ENCODE measurements at places on chromosomes 16 and 17. TPM values are rescaled to one million over a fixed set of nuclear protein-coding genes. Genes with fewer than 3 reads are reported as not detected.

DNA sequence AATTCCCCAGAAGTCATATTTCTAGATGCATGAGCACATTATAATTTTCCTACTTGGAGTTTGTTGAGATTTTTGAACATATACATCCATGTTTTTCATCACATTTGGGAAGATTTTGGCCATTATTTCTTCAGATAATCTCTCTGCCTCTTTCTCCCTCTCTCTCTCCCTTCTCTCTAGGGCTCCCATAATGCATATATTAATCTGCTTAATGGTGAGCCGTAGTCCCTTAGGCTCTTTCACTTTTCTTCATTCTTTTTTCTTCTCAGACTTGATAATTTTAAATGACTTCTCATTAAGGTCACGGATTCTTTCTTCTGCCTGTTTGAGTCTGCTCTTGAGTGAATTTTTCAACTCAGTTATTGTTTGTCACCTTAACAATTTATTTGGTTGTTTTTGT is 101.5 kb downstream of the IRX3 start:
- no peak for DNase-seq
- no peak overlapping the region for H3K4me3 ChIP-seq
- H3K27ac ChIP-seq = no peak overlapping the region
- no peaks in the 10 kb centered on the region for H3K27me3 ChIP-seq
- H3K4me1 ChIP-seq = no peaks in the 10 kb centered on the region
- no peaks in the 10 kb centered on the region for H3K36me3 ChIP-seq

- no peak overlapping the region for H3K4me3 ChIP-seq
- H3K36me3 ChIP-seq = no peaks in the 10 kb centered on the region
- DNase-seq = no peak
- no peaks in the 10 kb centered on the region for H3K4me1 ChIP-seq
- H3K27me3 ChIP-seq = no peaks in the 10 kb centered on the region
Measured at GRCh38 chr17:81128774-81129173, 36.5 kb upstream of the PVALEF start.

GRCh38 chr17:72710202-72710601 is 382.3 kb downstream of the SLC39A11 start:
- no peak overlapping the region for H3K27ac ChIP-seq
- no peak for DNase-seq
- no peaks in the 10 kb centered on the region for H3K27me3 ChIP-seq
- H3K4me3 ChIP-seq = no peak overlapping the region
- no peaks in the 10 kb centered on the region for H3K4me1 ChIP-seq
- no peaks in the 10 kb centered on the region for H3K36me3 ChIP-seq

DNA sequence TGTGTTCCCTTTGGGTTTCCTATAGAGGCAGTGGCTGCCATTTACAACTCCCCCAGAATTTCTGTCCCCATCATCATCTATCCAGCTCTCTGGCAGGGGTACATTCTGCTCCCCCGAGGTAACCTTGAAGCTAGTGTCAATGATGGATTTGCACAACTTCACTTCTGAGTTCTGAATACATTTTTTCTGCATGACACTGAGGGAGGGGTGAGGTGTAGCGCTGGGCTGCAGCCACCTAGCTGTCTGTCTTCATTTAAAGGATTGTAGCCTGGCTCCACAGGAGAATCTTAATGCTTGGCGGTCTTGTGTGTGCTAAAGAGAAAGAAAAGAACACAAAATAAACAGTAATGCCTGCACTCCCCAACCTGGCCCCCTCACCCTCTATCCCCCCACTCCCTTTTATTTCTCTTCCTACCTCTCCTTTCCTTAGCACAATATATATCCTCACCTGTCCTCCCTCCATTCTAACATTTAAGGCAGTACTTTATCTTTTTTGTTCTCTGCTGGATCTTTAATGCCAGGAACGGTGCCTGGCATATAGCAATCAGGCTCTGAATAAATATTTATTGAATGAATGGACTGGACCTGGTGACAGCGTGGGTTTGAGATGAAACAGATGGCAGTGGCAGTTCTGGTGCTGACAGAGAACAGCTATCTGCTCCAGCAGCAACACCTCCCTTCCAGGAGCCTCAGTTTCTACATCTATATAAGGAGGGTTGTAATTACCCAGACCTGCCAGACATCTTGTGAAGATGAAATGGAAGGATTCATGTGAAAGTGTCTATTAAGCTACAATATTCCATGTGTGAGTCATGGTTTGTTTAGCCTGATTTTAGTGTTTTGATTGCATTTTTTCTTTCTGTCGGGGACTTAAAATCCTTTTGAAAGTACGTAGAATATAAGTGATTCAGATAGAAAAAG is 163.5 kb upstream of the CDH11 start:
- no peak overlapping the region for H3K4me3 ChIP-seq
- DNase-seq = peak; percentile 65
- no peaks in the 10 kb centered on the region for H3K4me1 ChIP-seq
- H3K36me3 ChIP-seq = no peaks in the 10 kb centered on the region
- no peak overlapping the region for H3K27ac ChIP-seq

GRCh38 chr17:35210741-35211140 is 16.5 kb upstream of the SLC35G3 start:
- no peak for DNase-seq
- no peak overlapping the region for H3K27ac ChIP-seq
- H3K27me3 ChIP-seq = no peaks in the 10 kb centered on the region
- H3K36me3 ChIP-seq = no peaks in the 10 kb centered on the region

GRCh38 chr17:44362459-44362948 is 1.1 kb downstream of the FAM171A2 start:
- H3K36me3 ChIP-seq = no peaks in the 10 kb centered on the region
- H3K4me3 ChIP-seq = peak overlapping the region; percentile 67
- no peak for DNase-seq
- peaks cover 19% of the 10 kb centered on the region for H3K4me1 ChIP-seq

GRCh38 chr17:77613627-77614026 is 344.9 kb upstream of the TNRC6C start:
- no peak overlapping the region for H3K27ac ChIP-seq
- DNase-seq = no peak
- no peaks in the 10 kb centered on the region for H3K4me1 ChIP-seq
- H3K4me3 ChIP-seq = no peak overlapping the region

DNA sequence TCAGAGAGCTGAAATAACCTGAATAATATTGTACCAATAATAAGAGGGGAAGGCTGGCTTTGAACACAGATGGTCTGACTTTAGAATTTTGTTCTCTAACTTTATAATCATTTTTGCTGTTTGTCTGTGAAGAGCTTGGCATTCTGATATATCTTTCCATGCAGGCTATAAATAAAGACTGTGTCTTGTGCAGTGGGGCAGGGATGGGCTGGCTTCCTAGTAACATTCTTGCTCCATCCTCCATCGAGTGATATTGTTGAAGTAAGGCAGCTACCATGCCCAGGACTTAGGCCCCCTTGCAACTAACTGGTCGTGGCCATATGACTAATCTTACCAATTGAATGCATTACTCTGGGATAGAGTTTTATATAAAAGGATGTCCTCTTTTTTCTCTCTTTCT is 234.7 kb upstream of the IRX3 start:
- H3K4me3 ChIP-seq = no peak overlapping the region
- H3K27me3 ChIP-seq = no peaks in the 10 kb centered on the region
- H3K4me1 ChIP-seq = peaks cover 8% of the 10 kb centered on the region
- no peak overlapping the region for H3K27ac ChIP-seq
- no peaks in the 10 kb centered on the region for H3K36me3 ChIP-seq

GRCh38 chr17:64443086-64443760 is 5.7 kb upstream of the MILR1 start:
- H3K36me3 ChIP-seq = no peaks in the 10 kb centered on the region
- H3K4me3 ChIP-seq = no peak overlapping the region
- no peak for DNase-seq
- H3K27ac ChIP-seq = no peak overlapping the region
- no peaks in the 10 kb centered on the region for H3K27me3 ChIP-seq

DNA sequence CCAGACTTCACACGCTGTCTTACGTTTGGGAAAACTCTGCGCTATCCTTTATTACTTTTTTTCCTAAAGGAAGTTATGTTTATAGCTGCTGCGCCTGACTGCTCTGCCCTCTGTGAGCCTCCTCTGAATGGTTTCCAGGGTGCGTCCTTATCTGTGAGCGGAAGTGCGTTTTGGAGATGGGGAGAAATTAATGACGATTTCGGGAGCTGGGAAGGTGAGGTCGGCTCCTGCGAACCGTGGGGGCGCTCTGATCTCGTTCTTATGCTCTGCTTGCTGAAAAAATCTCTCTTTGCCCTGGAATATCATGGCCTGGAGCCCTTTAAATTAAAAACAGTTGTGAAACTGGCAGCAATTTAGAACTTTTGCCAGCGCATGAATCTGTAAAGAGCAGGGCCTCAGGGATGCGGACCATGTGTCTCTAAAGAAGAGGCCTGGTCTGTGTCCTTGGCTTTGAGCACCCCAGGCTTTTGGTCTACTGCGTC is 135.7 kb upstream of the ZFHX3 start:
- no peaks in the 10 kb centered on the region for H3K4me1 ChIP-seq
- no peaks in the 10 kb centered on the region for H3K27me3 ChIP-seq
- DNase-seq = no peak
- H3K27ac ChIP-seq = no peak overlapping the region

DNA sequence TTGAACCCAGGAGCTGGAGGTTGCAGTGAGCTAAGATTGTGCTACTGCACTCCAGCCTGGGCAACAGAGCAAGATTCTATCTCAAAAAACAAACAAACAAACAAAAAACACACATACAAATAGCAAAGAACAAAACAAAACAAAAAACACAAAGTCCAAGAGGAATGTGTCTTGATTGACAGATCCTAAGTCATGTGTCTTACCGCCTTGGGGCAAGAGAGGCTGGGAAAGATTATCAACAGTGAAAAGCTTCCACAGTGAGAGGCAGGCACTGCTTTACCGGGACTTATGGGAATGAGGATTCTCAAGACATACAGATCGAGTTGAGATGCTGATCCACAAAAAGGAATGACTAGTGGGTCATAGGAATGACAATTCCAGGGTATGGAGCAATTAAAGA is 62.7 kb upstream of the GAS7 start:
- no peak overlapping the region for H3K27ac ChIP-seq
- H3K4me3 ChIP-seq = no peak overlapping the region
- H3K36me3 ChIP-seq = no peaks in the 10 kb centered on the region

- peaks cover 17% of the 10 kb centered on the region for H3K4me1 ChIP-seq
- no peak overlapping the region for H3K27ac ChIP-seq
- H3K27me3 ChIP-seq = no peaks in the 10 kb centered on the region
- H3K36me3 ChIP-seq = no peaks in the 10 kb centered on the region
- DNase-seq = no peak
Measured at GRCh38 chr16:74521691-74522090, 85.2 kb downstream of the GLG1 start.

GRCh38 chr17:5789528-5789927 is 205.2 kb upstream of the NLRP1 start:
- H3K27ac ChIP-seq = no peak overlapping the region
- no peak overlapping the region for H3K4me3 ChIP-seq
- no peak for DNase-seq
- H3K36me3 ChIP-seq = no peaks in the 10 kb centered on the region
- peaks cover 16% of the 10 kb centered on the region for H3K27me3 ChIP-seq
- no peaks in the 10 kb centered on the region for H3K4me1 ChIP-seq

DNA sequence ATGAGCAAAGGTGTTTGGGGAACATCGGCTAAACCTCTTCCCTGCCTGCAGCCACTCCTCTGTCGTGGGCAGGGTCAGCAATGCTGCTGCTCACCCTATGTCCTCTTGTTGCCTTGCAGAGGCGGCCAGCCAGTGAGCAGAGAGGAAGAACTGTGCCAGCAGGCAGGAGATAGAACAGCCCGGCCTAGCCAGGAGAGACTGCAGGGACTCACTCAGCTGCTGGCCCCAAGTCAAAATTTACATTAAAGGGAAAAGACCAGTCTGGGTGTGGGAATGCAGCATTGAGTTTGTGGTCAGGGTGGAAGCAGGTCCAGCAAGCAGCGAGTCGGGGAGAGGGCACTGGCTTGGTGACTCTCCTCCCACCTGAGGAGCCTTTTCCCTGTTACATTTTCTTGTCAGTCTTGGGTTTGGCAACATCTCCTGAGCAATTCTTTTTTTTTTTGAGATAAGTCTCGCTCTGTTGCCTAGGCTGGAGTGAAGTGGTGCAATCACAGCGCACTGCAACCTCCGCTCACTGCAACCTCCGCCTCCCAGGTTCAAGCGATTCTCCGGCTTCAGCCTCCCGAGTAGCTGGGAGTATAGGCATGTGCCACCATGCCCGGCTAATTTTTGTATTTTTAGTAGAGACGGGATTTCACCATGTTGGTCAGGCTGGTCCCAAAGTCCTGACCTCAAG is 22.7 kb downstream of the LIG3 start:
- no peak overlapping the region for H3K4me3 ChIP-seq
- peak; percentile 82 for DNase-seq
- H3K4me1 ChIP-seq = no peaks in the 10 kb centered on the region
- no peaks in the 10 kb centered on the region for H3K27me3 ChIP-seq
- peaks cover 74% of the 10 kb centered on the region for H3K36me3 ChIP-seq
- no peak overlapping the region for H3K27ac ChIP-seq

- DNase-seq = no peak
- no peak overlapping the region for H3K4me3 ChIP-seq
- no peaks in the 10 kb centered on the region for H3K27me3 ChIP-seq
Measured at GRCh38 chr16:54015147-54015546, 271.4 kb downstream of the IRX3 start.

GRCh38 chr17:55845385-55845784 is 94.5 kb downstream of the PCTP start:
- peak overlapping the region; percentile 25 for H3K4me3 ChIP-seq
- DNase-seq = peak; percentile 49
- no peaks in the 10 kb centered on the region for H3K36me3 ChIP-seq
- H3K27ac ChIP-seq = no peak overlapping the region

- no peaks in the 10 kb centered on the region for H3K27me3 ChIP-seq
- DNase-seq = peak; percentile 56
- H3K36me3 ChIP-seq = no peaks in the 10 kb centered on the region
Measured at GRCh38 chr16:75471723-75472633, 7.5 kb upstream of the TMEM170A start.

DNA sequence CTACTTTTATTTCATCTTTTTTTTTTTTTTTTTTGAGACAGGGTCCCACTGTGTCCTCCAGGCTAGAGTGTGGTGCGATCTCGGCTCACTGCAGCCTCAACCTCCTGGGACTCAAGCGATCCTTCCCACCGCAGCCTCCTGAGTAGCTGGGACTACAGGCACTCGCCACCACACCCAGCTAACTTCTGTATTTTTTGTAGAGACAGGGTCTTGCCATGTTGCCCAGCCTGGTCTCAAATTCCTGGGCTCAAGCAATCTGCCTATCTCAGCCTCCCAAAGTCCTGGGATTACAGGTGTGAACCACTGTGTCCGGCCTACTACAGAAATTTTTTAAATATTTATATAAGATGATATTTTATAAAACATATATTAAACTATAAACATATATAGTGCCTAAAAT is 4.8 kb downstream of the MYO18A start:
- H3K4me1 ChIP-seq = peaks cover 43% of the 10 kb centered on the region
- DNase-seq = no peak
- H3K27me3 ChIP-seq = no peaks in the 10 kb centered on the region
- H3K27ac ChIP-seq = peak overlapping the region; percentile 88

The FA2H gene
- total RNA-seq = not detected

The CTRL gene
- 0.51 TPM for total RNA-seq

The KRT36 gene
- not detected for total RNA-seq

The TNFRSF13B gene
- not detected for total RNA-seq

The SULT1A2 gene
- total RNA-seq = 0.61 TPM

The GAS2L2 gene
- not detected for total RNA-seq

The CCL13 gene
- not detected for total RNA-seq

The CFAP119 gene
- 0.56 TPM for total RNA-seq

The KRT33A gene
- not detected for total RNA-seq
